Epithelial cell of umbilical artery (primary cell): ENCODE measurements at places on chromosomes 11 and 22. TPM values are rescaled to one million over a fixed set of nuclear protein-coding genes. Genes with fewer than 3 reads are reported as not detected.

The RHOD gene
- total RNA-seq = 4.9 and 6.2 TPM in 2 replicates

The YWHAH gene
- 104 and 111 TPM in 2 replicates for total RNA-seq

The TRIM66 gene
- total RNA-seq = 1.3 and 1.8 TPM in 2 replicates

The CCDC73 gene
- not detected in 2 replicates for total RNA-seq
